Fibroblast of lung (primary cell): ENCODE measurements at places on chromosomes 11 and 22. TPM values are rescaled to one million over a fixed set of nuclear protein-coding genes. Genes with fewer than 3 reads are reported as not detected.

Gene SCGB1D4
- not detected in 2 replicates for total RNA-seq

Gene MB
- not detected in 2 replicates for total RNA-seq

Gene MMP1
- total RNA-seq, result 28.5 and 489 TPM in 2 replicates

Gene TRIM49
- not detected in 2 replicates for total RNA-seq

Gene YPEL4
- 1.5 and 2.3 TPM in 2 replicates for total RNA-seq

Gene NCR3LG1
- 4.5 and 4.9 TPM in 2 replicates for total RNA-seq

Gene LSP1
- 1.8 and 6.7 TPM in 2 replicates for total RNA-seq

Gene PDE3B
- 9.2 and 11.2 TPM in 2 replicates for total RNA-seq

Gene OR8U1
- total RNA-seq, result not detected in 2 replicates

Gene NEFH
- 0.17 and 0.26 TPM in 2 replicates for total RNA-seq

Gene KCNC1
- under 0.01 TPM in 1 of 2 replicates, not detected in the other for total RNA-seq

Gene OR51Q1
- not detected in 2 replicates for total RNA-seq

Gene HSPB2
- total RNA-seq, result 2.1 and 2.8 TPM in 2 replicates

Gene DEFB131B
- not detected in 2 replicates for total RNA-seq

Gene DKK3
- total RNA-seq, result 387 and 1,064 TPM in 2 replicates

Gene UPK2
- not detected in 2 replicates for total RNA-seq

Gene OR2AG2
- total RNA-seq, result under 0.01 TPM in 2 replicates

Gene ARHGEF17
- 28.2 and 42.8 TPM in 2 replicates for total RNA-seq

Gene MMP8
- under 0.01 TPM in 1 of 2 replicates, not detected in the other for total RNA-seq

Gene SYT8
- not detected in 2 replicates for total RNA-seq

Gene DEUP1
- under 0.01 TPM in 1 of 2 replicates, not detected in the other for total RNA-seq

Gene TEX12
- 0.17 TPM in 1 of 2 replicates, not detected in the other for total RNA-seq

Gene RBM7
- 66.8 and 81.1 TPM in 2 replicates for total RNA-seq

Gene OR52H1
- 0.50 and 0.51 TPM in 2 replicates for total RNA-seq

Gene DAGLA
- total RNA-seq, result 1.3 and 2.0 TPM in 2 replicates

Gene DUSP18
- total RNA-seq, result 4.9 and 7.4 TPM in 2 replicates

Gene USP2
- 0.77 and 2.3 TPM in 2 replicates for total RNA-seq

Gene OR6Q1
- total RNA-seq, result not detected in 2 replicates

Gene F2
- not detected in 2 replicates for total RNA-seq

Gene SEC14L2
- total RNA-seq, result 4.9 and 5.8 TPM in 2 replicates

Gene PAX6
- not detected in 2 replicates for total RNA-seq

Gene TRAF6
- total RNA-seq, result 5.6 and 6.6 TPM in 2 replicates

Gene MMP20
- total RNA-seq, result not detected in 2 replicates

Gene TSPAN4
- 133 and 191 TPM in 2 replicates for total RNA-seq

Gene OR51F2
- total RNA-seq, result not detected in 2 replicates

Gene BSCL2
- 37.8 and 62.1 TPM in 2 replicates for total RNA-seq

Gene MTCH2
- total RNA-seq, result 52.1 and 64.4 TPM in 2 replicates

Gene OR6A2
- under 0.01 and 0.17 TPM in 2 replicates for total RNA-seq

Gene PGA5
- total RNA-seq, result 3.3 TPM in 1 of 2 replicates, not detected in the other

Gene CASP12
- total RNA-seq, result 0.17 and 0.26 TPM in 2 replicates
